ENCODE measurements at places on chromosomes 12 and 14.

DNA sequence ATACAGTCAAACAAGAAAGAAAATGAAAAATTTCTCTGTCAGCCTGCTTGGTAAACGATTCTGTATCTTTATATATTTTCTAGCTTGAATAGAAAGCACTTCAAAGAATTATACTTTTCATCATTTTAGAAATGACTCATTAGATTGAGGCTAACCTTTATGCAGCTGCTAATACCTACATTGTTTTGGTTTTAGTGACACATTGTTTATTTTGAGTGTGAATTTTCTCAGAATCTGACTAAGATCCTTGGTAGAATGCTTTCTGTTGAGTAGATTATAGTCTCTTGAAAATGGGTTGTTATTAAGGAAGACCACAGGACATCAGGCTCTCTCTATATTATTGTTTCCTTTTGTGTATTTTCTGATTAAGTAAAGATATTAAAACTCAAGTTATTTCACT, at the start of gene PMCH:
PMCH (minus strand) TSS at position 45 of the 400 bp plus-strand sequence. CDS start 63 bp downstream, outside the sequence.
- peak; percentile 4 for DNase-seq

DNA sequence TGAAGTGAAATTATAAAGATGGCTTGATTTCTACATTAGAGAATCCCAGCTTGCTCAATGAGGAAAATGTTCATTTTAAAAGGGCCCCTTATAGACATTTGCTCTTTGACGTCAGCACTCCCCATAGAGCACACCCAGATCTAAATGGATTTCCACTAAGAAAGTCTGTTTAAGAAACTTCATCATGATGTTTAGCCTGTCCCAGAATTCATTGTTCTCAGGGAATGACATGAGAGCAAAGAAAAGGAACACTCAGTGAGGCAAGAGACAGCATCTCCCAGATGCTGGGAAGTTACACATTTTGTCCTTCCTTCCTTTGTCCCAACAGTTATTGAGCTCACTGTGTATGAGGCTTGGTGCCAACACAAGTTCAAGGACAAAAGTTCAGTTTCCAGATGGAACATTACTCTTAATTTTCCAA, 4.9 kb downstream of the PHLDA1 start:
- peak; percentile 74 for DNase-seq

GRCh38 chr14:97796511-97796910, 999.3 kb downstream of the VRK1 start:
- DNase-seq, result no peak

- DNase-seq, result no peak
Observed at GRCh38 chr12:3044141-3044630, 33.0 kb upstream of the TSPAN9 start.

- DNase-seq, result no peak
Observed at GRCh38 chr12:76762601-76762980, 1.3 kb upstream of the ZDHHC17 start.

Measured in foreskin fibroblast (primary cell).